Astrocyte of the spinal cord (primary cell): ENCODE measurements at places on chromosomes 2 and 18.
A peak's percentile ranks its signal among the peaks of the same experiment; 100 is the strongest.

DNA sequence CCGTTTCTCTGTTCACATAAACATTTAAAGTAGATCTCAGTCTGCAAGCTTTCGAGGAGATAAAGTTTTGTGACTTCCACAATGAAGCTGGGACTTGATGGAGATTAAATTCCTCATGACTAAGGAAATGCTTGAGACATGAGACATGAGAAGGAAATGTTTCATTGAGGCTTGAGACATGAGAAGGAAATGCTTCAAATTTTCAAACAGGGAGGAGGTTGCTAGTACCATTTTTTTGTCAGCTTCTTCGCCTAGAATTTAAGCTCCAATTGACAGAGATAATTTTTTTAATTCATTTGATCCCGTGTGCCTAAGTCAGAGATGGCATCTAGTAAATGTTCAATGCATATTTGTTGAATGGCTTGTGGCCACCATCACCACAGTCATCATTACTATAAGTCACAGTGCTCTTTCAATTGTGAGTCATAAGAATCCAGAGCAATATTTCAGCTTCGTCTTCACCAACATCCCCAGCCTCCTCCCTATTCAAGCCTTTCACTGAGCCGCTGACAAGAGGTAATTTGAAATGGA, 543 bp upstream of the MARCHF4 start:
- peak; percentile 81 for DNase-seq

GRCh38 chr18:69954719-69955480, 7.2 kb upstream of the CD226 start:
- DNase-seq, result no peak

DNA sequence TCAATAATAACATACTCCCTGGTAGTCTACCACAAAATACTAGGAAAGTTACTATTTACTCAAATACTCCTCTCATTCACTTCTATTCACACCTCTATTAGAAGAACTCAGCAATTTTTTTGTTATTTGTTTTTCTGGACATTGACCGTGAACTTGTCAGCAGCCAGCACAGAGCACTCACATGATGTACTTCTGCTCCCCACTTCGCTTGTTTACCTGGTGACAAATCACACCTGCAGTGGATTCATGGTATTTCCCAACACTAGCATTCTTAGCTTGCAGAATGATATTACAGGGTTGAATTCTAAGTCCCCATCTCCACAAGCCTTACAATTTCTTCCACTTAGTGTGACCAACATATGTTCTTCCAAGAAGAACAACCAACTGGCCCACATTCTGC, 238.2 kb downstream of the SATB2 start:
- no peak for DNase-seq

DNA sequence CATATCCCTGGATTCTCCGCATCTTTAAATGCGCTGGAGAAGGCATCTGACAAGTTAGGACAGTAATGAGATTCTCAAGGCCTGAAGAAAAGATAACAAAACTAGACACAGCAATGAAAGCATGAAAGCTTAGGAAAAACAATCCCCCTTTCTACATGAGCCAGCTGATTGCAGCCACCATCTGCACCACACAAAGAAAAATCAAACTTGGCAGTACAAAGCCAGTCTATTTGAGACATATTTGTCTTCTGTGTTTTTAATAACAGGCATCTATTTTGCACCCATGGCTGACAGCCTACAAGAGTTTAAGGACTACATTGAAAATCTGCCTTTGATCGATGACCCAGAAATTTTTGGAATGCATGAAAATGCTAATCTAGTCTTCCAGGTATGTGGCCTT, 83.6 kb downstream of the TRABD2A start:
- DNase-seq, result no peak

- DNase-seq, result no peak
Measured at GRCh38 chr18:58615140-58616132, 13.5 kb downstream of the ALPK2 start.

DNA sequence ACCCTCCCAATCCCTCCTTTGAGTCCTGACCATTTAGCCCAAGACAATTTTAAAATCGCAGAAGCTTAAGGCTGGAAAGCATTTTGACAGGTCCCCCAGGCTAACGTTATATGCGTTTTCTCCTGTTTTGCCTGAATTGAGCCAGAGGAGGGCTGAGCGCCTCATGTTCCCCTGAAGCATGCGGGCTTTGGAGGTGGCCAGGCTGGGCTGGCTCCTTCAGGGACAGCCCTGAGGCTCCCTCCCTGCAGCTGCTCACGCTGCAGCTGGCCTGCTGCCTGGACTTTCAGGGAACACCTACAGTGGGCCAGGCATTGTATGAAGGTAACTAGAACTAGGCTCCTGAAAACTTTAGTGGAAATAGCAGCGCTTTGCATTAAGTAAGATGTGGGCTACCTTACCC, 179.2 kb downstream of the ACKR3 start:
- DNase-seq, result peak; percentile 41

- DNase-seq, result no peak
Measured at GRCh38 chr2:187174582-187174981, 273.5 kb downstream of the CALCRL start.

- DNase-seq, result peak; percentile 13
Measured at GRCh38 chr2:84424152-84424551, 34.9 kb downstream of the SUCLG1 start.

DNA sequence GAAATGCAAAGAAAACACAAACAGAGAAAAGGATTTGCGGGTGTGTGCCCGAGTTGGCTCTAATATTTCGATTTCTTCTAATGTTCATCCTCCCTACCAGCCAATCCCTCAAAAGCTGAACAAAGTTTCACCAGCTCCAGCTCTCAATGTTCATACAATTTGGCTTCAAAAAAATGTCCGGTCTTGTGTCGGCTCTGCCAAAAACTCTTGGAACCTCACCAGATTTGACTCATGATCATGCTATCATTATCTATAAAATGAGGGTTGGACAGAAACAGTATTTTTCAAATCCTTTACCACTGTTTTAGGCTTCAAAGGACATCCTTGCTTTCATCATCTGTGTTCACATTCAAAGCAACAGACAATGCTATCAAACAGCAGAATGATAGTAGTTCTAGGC, 88.2 kb downstream of the CRACDL start:
- DNase-seq, result no peak

DNA sequence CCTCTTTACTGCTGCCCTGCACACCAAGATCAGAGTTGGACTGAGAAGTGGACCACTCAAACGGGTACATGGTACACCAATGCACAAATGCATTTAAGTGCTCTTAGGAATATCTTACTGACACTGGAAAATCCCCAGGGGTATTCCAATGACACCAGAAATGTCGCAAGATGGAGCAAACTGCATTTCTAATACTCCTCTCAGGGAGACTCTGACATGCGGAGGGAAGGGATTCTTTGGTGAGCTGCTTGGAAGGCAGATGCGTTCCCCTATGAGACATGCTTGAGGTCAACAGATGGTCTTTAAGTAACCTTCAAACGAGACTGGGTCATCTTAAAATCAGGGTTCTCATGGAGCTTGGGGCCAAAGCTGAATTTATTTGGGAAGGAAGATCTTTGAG, 521.8 kb upstream of the TCF4 start:
- DNase-seq, result no peak

- DNase-seq, result peak; percentile 65
Measured at GRCh38 chr18:61502472-61502871, 169.2 kb downstream of the CDH20 start.

DNA sequence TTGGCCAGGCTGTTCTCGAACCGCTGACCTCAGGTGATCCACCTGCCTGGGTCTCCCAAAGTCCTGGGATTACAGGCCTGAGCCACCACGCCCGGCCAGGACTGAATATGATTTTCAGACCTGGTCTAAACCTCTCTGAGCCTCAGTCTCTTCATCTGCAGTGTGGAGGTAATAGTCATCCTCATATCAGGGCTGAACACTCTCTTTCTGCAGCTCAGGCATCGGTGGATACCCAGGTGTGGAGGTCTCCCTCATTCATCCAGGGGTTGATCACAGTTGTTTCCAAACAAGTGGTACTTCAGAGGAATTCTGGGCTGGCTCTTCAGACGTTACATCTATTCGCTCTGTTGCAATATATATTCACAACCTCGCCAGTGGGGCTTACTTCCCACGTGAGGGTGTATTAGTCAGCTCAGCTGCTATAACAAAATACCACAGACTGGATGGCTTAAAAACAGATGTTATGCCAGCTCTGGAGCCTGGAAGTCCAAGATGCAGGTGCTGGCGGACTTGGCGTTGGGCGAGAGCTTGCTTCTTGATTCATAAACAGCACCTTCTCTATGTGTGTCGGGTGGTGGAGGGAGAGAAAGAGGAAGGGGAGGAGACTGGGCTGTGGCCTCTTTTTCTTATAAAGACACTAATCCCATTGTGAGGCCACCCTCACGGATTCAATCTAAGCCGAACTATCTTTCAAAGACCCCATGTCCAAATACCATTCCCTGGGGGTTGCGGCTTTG, 2.9 kb upstream of the MBP start:
- no peak for DNase-seq

GRCh38 chr18:76265497-76266235, 229.4 kb downstream of the ZNF516 start:
- DNase-seq, result peak; percentile 17

GRCh38 chr2:124640221-124640750, 615.2 kb downstream of the CNTNAP5 start:
- no peak for DNase-seq

GRCh38 chr18:66457245-66457644, 146.6 kb downstream of the CDH19 start:
- no peak for DNase-seq

- DNase-seq, result no peak
Measured at GRCh38 chr2:157036726-157037125, 220.8 kb upstream of the GALNT5 start.

DNA sequence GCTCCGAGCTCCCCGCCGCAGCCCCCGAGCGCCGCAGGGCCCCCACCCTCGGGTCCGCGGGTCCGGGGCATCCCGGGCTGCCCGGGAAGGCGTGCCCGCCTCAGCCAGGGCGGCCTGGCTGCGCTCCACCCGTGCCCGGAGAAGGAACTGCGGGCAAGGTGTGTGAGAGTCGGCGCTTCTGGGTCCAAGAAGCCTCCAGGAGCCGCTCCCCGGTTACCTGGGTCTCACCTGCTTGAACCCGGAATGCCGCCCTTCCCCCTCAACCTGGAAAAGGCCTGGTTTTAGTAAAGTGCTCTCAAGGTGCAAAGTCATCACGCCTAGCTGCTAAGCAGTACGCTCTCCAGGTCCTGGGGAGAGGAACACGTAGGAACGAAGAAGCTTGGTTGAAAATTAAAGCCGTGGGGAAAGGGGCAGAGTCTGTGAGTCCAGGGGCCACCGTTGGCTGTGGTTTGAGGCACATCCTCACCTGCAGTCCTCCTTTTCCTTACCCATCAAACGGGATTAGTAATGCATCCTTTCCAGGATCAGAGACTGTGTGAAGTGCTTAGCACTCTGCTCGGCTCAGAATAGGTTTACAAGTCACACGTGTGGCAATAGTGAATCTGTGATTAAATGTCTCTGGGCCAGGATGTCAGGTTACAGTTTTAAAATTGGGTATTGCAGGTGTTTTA, 1.2 kb downstream of the ASAP2 start:
- DNase-seq, result peak; percentile 33

- DNase-seq, result peak; percentile 61
Measured at GRCh38 chr2:65456064-65456463, 23.7 kb upstream of the SPRED2 start.

DNA sequence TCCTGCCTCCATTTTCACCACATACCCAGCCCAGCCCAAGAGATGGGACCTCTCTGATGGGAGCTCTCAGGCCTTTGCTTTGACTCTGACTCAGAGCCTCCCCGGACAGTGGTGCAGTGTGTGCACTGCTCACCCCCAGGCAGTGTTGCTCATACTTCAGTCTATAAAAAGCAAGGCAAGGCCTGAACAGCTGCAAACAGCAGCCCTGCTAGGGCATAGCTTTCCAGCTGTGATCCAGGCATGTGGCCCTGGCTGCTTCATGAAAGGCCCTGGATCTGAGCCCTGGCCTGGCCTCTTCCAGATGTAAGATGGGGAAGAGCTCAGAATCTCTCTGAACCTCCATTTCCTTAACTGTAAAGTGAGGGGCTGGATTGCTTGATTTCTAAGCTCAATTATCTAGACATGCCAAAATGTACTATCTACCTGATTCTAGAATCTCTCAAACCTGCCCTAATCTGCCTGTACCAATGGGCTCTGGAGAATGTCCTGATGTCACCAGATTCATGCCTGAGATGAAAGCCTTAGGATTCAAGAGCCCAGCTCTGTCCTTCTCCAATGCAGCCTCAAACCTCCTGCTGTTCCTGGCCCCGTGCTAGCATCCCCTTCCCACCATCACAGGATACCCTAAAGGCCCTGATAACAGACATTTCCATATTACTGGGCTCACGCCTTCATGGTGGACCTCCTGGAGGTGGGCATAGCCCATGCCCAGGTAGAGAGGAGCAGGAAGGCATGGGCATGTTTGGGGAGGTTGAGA, 206.9 kb downstream of the ARL4C start:
- peak; percentile 89 for DNase-seq

DNA sequence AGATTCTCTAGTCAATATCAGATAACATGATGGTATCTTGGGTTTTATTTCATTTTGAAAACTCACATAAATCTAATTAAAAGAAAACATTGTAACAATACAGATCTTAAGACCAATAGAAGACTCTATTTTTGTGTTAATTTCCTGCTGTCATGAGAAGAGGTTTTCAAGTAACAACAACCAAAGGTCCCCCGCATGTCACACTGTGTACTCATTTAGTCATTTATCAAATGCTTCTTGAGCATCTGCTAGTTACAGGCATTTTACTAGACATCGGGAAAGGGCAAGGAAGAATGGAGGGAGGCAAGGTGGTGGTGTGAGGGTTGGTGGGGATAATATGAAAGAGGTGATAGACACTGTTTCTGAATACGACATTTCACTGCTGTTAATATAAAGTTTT, 77.7 kb upstream of the CHRNA1 start:
- DNase-seq, result no peak

DNA sequence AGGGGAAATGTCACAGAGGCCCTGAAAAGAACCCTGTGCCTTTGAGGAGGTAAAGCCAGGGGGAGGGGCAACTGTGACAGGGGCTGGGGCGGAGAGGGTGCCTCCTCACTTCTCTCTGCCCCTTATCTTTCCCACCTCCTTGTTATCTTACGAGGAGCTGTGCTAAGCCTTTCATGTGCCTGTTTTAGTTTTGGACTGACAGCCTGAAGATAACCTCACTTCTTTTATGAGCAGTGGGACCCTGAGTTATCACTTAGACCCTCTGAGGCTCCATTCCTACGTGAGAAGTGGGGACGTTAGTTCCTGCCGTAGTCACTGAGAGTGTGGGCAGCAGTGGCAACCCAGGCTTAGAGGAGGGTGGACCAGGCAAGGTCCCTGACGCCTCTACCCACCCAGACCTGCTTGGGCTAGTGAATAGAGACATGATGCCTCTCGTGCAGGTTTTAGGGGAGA, 39.5 kb upstream of the LBH start:
- no peak for DNase-seq

GRCh38 chr2:188727846-188728245, 246.3 kb upstream of the COL3A1 start:
- DNase-seq, result no peak

DNA sequence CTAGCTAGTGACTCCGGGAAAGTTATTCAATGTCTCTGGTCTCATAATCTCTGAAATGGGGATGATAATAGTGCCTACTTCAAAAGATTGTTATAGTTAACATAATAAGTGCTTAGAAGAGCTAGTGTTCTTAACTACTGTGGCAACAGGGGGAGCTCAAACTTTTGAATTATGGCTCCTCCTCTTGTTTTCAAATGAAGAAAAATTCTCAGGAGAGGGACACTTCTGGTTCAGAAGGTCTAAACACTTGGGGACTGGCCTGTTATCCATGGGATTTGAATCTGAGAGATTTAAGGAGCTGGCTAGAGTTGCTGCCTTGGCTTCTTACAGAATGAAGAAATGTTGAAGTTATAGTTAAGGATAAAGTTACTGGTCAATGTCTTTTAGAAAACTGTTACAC, 92.2 kb upstream of the ITGB6 start:
- DNase-seq, result no peak
